Activated CD8-positive, alpha-beta T cell treated with anti-CD3 and anti-CD28 coated beads for 36 hours (primary cell): ENCODE measurements at places on chromosomes 4 and X. TPM values are rescaled to one million over a fixed set of nuclear protein-coding genes. Genes with fewer than 3 reads are reported as not detected.

DNA sequence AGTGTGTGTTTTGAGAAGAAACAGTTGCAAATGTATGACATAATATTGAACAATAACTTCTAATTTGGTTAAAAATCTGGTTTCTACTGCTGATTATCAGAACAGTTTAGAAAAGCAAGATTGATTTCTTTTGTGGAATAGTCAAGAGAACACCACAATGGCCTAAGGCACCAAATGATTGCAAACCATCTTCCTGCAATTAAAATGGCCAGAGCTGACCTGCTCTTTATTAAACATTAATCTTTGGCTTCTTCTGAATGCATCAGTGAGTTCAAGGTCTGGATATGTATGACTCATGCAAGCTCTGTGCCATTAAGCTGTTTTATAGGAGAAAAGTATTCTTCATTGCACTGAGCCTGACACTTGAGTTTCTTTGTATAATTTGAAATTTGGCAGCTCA lies 107.8 kb upstream of the PDHA2 start:
- no peak for DNase-seq

DNA sequence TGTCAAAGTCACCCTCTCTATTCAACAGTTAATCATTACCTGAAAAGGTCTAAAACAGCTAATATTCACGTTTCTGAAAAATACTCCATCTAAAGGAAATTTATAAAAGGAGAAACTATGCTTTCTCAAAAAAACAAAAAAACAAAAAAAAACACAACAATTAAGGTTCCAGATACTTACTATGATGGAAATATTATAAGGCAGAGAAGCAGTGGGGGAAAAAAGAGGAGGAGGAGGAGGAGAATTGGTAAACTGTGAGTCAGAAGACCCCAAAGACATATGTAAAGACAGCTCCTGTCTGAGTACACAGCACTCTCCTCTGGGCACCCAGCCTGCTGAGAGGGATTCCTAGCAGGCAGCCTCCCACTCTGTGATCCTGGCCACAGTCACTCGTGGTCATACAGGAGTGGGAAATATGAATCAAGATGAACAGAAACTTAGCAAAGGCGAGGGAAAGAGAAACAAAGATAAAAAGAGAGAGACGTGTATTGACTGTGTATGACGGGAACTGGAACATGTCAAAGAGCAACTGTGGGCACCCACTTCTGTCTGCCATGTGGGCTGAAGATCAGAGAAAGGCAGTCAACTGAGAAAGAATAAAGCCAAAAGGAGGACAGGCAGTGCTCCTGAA lies 12.5 kb downstream of the KLHL15 start:
- DNase-seq = peak; percentile 66

DNA sequence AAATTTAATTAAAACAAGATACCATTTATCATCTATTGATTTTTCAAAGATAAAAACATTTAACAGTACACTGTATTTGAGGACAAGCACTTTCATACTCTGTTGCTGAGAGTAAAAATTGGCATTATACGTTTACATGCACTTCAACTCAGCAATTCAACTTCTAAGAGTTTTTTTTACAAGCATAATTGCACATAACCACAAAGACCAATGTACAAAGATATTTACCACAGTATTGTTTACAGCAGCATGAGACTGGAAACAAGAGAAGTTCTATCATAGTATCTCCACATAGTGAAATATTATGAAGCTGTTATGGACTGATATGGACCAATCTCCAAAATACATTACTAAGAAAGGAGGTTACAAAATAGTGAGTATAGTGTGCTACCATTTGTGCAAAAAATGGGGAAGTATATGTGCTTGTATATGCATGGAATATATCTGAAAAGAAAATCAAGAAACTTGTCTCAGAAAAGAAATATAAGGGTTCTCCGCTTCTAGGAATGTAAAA lies 10.9 kb downstream of the GAB3 start:
- DNase-seq = no peak

The CCDC158 gene
- total RNA-seq = not detected

The AMER1 gene
- total RNA-seq = 3.4 TPM

The VCX gene
- not detected for total RNA-seq

GRCh38 chrX:30620125-30620524 lies 33.1 kb upstream of the GK start:
- no peak for DNase-seq

GRCh38 chr4:159383562-159383931 lies 280.7 kb downstream of the RAPGEF2 start:
- DNase-seq = no peak

The CTAG1A gene
- total RNA-seq = not detected

The KLHL34 gene
- total RNA-seq = 0.77 TPM

DNA sequence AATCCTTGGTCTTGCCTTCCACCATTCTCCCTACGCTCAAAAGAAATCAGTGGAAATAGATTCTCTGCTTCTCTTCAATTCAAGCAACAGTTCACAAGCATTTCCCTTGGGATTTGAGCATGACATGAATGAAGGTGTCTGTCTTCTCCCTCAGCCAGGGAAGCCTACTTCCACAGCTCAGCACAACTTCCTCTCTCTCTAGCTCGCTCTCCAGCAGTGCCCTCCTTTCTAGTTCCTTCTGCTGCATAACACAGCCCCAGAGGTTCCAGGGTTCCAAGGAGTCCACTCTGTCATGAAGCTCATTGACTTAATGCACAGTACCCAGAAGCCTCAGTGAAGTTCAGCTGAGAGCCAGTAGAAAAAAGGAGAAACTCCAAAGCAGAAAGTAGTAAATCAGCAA lies 81.3 kb downstream of the PLS3 start:
- DNase-seq = no peak

The MAGEA10 gene
- total RNA-seq = not detected

The TMA16 gene
- total RNA-seq = 58.4 TPM

DNA sequence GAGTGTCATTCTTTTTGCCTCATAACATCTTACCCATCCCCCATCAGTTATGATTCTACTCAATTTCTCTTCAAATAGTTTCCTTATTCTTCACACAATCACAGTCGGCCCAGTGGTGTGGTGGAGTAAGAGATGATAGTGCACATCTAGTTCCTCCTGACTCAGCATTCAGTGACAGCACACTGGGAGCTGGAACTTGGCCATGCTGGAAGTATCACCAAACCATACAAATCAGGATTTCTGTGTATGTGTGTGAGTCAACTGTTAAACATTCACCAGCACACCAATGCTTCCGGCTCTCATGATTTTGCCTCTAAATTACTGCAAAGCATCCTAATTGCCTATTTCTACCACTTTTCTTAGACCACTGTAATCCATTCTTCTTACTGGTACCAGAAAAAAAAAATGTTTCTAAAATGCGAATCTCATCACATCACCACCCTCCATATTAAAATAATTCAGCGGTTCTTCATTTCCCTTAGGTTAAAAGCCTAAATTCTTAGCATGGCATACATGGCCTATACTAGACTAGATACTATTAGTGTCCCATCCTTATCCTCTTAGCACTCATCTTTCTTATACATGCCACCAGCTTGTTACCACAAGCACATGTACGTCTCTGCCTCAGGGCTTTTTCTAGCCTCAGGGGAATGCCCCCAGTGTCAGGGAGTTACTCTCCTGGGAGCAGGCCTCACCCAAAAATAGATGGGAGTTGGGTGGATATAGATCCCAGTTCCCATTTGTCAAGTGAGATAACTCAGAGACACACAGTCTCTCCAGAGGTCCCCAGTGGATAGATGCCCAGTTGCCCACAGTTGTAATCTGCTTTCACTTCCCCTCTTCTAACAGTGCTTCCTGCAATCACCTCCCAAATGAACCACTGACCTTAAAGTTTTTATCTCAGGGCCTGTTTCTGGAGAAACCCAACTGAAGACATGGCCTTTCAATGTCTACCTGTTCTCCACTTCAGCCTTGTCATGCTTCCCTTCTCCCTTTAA lies 49.2 kb upstream of the DDX53 start:
- no peak for DNase-seq

GRCh38 chr4:38605753-38606586 lies 58.0 kb upstream of the KLF3 start:
- DNase-seq = no peak

GRCh38 chr4:39043861-39044363 lies 11.7 kb upstream of the TMEM156 start:
- peak; percentile 63 for DNase-seq

DNA sequence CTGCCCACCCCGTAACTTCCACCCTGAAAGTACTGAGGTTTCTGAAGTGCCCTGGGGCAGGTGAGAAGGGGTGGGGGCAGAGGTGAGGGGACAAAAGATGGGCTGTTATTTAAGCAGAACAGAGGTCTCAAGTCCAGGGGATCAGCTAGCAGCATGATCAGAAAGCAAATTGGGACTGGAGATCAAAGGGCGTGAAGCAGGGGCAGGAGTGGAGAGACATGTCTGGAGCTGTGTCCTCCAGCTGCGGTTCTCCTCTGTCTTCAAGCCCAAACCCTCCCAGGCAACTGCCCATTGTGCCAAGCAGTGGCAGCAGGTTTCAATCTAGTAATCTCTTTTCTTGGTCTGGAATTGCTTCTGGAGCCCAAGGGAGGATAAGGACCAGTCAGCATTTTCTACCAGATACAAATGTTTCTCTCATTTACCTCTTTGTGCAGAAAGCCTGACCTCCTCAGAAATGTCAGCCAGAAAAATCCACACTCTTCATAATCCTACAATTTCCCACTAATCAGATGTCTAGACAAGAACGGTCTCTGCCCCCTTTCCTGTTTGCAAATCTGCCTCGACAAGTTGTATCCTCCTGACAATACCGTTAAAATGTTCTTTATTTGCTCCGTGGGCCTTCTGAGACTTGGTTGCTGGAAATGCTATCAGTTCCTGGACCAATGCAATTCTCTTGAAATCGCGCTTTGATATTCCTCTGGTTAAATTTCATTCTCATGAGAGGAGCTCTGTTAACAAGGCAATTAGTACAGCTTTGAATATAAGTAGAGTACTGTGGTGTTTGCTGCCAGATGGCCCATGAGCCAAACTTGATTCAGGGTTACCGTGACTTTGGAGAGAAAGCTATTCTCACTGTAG lies 23.2 kb upstream of the RASL11B start:
- DNase-seq = no peak

DNA sequence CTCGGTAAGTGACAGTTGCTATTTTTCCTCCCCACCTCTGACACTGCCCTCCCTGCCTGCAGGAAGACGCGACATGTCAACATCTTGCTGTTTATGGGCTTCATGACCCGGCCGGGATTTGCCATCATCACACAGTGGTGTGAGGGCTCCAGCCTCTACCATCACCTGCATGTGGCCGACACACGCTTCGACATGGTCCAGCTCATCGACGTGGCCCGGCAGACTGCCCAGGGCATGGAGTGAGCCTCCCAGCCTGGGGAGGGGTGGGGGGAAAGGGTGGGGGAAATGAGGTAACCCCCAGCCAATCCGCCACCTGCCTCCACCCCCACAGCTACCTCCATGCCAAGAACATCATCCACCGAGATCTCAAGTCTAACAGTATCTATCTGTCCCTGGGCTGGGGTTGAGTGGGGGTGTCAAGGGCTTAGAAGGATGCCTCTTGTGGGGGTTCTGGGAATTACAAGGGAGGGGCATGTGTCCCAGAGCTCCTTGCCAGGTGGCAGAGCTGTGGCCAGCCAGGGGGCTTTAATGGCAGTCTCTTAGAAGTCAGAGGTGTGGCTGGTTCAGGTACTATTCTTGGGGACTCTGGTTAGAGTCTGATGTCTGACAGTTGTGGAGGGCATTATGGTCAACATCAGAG lies 7.8 kb downstream of the ARAF start:
- DNase-seq = peak; percentile 66

- no peak for DNase-seq
Measured at GRCh38 chr4:39565878-39566600, 38.8 kb upstream of the UGDH start.

The TMEM31 gene
- 0.52 TPM for total RNA-seq

- no peak for DNase-seq
Measured at GRCh38 chrX:118637997-118638396, 89.4 kb upstream of the IL13RA1 start.

DNA sequence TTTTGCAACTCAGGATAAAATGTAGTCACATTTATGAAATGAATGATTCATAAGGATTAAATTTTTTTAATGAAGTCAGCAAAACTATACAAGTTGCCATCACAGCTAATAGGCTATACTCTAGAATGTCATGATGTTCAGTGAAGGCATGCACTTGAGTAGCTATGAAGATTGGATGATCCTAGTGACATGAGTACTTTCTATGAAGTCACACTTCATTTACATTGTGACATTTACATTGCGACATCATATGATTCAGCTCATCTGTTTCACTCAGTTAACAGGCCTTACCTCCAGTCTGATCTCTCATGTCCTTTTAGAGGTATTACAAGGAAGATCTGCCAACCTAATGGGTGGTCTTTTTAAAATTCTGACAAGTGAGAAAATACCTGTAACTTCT lies 82.7 kb upstream of the FGF13 start:
- no peak for DNase-seq

GRCh38 chr4:32768664-32769389 lies 2048.7 kb downstream of the PCDH7 start:
- no peak for DNase-seq

GRCh38 chr4:102247041-102247440 lies 98.2 kb downstream of the SLC39A8 start:
- DNase-seq = no peak
